Astrocyte of the spinal cord (primary cell): ENCODE measurements at places on chromosomes 12 and 14.

GRCh38 chr14:63470962-63471793, 72.0 kb downstream of the PPP2R5E start:
- DNase-seq, result peak; percentile 74

- DNase-seq, result no peak
Measured at GRCh38 chr12:106584104-106585064, 1.6 kb downstream of the RFX4 start.

- DNase-seq, result no peak
Measured at GRCh38 chr12:44507461-44507860, 368.7 kb downstream of the NELL2 start.

DNA sequence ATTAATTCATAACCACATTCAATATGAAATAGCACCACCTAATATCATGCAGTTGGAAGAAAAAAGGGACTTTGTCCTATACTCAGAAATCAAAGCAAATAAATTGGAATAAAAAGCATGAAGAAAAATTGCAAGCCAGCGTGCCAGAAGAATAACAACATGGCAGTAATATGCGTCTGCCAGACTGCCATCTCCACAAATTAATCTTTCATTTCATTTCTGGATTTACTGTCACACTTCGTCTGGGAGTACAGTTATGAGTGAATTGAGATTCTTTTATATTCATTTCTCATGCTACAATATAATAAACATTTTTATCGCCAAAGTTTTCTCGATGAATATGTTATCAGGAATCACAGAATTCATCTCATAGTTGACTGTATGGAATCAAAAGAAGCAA, 1327.7 kb upstream of the SEL1L start:
- DNase-seq, result no peak

GRCh38 chr14:88568196-88568595, 5.4 kb downstream of the ZC3H14 start:
- no peak for DNase-seq

DNA sequence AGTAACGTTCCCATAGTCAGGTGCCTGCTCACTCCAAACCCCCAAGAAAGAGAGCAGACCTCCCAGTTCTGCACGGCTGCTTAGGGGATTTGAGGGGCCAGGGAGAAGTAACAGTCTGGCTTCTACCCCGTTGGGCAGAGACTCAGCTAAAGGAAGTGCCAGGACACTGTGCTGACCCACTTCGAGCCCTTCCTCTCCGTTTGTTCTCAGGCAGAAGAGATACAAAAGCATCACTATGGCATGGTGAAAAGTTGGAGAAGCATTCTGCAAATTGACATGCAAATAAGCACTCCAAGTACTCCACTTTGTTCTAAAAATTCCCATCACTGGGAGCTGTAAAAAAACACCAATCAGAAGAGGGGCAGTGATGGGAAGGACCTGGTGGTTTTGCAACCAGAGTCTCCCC, 239.1 kb downstream of the EGLN3 start:
- DNase-seq, result no peak

DNA sequence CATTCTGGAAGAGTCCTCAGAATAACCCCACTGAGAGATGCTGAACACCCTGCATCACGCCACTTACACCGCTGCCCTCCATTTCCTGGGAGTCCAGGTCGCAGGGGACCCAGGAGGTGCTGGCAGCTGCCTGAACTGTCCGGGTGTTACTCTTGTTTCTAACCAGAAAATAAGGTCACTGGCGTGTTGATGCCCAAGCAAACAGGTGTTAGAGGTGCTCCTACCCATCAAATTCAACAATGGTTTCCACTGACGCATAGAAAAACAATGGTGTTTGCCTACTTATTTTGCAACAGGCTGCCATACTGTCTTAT, 23.8 kb downstream of the PITPNM2 start:
- DNase-seq, result no peak
